ENCODE measurements at places on chromosomes 11 and 22.

GRCh38 chr11:34667810-34668582, 47.1 kb downstream of the EHF start:
- no peak for DNase-seq
- H3K4me1 ChIP-seq = peaks cover 7% of the 10 kb centered on the region
- no peaks in the 10 kb centered on the region for H3K27me3 ChIP-seq
- H3K4me3 ChIP-seq = no peak overlapping the region

DNA sequence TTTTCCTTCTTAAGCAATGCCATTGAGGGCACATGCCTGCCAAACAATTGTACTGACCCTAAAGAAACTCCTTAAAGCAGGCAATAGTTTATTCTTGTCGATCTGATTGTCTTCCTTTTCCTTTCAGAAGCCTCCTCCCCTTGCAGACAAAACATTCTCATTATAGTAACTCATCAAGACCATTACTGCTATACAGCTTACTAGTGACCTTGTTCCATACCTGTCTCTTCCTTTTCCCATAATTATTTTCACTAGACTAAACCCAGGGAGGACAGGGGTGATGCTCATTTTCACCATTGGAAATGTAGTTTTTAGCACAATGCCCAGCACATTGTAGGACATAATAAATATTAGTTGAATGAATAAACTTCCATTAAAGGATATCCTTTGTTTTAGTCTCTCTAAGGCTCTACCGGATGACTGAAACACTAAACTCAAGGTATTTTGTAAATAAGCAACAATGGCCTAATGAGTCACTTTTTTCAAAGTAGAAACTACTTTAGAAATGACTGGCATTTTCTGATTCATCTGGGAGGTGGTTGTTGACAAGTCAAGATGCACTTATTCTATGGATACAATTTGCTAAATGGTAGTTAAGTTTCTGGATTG, 9.3 kb upstream of the MSANTD4 start:
- H3K36me3 ChIP-seq = no peaks in the 10 kb centered on the region
- no peak for DNase-seq
- H3K4me1 ChIP-seq = no peaks in the 10 kb centered on the region
- no peak overlapping the region for H3K27ac ChIP-seq

DNA sequence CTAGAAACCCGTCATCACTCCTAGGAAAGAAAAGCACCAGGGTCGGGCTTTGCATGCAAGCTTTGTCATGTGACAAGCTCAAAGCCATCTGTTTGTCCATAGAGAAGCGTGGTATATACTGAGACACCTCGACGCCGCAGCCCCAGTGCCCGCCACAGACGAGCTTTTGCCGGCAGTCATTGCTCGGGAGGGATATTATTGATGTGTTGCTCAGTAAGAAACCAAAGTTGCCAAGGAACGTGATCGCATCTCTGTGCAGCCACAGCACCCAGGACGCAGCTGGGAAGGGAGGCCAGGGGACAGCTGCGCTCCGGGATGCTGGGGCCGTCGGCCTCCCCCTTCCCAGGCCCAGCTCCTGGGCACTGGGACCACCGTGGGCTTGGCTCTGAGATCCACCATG, 89.5 kb upstream of the KCNQ1OT1 start:
- H3K36me3 ChIP-seq = no peaks in the 10 kb centered on the region
- peaks cover 24% of the 10 kb centered on the region for H3K4me1 ChIP-seq
- no peak for DNase-seq
- H3K27ac ChIP-seq = no peak overlapping the region
- no peak overlapping the region for H3K4me3 ChIP-seq

- H3K4me3 ChIP-seq = no peak overlapping the region
- DNase-seq = no peak
- H3K27me3 ChIP-seq = no peaks in the 10 kb centered on the region
- H3K36me3 ChIP-seq = no peaks in the 10 kb centered on the region
Measured at GRCh38 chr11:60970890-60971289, 590 bp upstream of the CD6 start.

- peaks cover 3% of the 10 kb centered on the region for H3K4me1 ChIP-seq
- no peak overlapping the region for H3K4me3 ChIP-seq
- DNase-seq = no peak
- no peak overlapping the region for H3K27ac ChIP-seq
- H3K36me3 ChIP-seq = no peaks in the 10 kb centered on the region
- H3K27me3 ChIP-seq = no peaks in the 10 kb centered on the region
Measured at GRCh38 chr11:106152013-106152412, 74.6 kb downstream of the AASDHPPT start.

- H3K36me3 ChIP-seq = no peaks in the 10 kb centered on the region
- no peak for DNase-seq
- peak overlapping the region; percentile 99 for H3K27ac ChIP-seq
Measured at GRCh38 chr22:42270176-42270509, 310 bp downstream of the TCF20 start.

DNA sequence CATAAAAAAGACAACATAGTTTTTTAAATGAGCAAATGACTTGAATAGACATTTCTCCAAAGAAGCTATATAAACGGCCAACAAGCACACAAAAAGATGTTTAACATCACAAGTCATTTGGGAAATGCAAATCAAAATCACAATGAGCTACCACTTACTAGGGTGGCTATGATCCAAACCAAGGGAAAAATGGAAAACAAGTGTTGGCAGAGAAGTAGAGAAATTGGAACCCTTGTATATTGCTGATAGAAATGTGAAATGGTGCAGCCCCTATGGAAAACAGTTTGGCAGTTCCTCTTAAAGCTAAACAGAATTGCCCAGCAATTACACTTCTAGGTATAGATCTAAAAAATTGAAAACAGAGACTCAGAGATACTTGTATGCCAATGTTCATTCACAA, 29.0 kb downstream of the PAMR1 start:
- H3K27me3 ChIP-seq = no peaks in the 10 kb centered on the region
- H3K4me1 ChIP-seq = no peaks in the 10 kb centered on the region
- H3K27ac ChIP-seq = no peak overlapping the region
- DNase-seq = no peak

DNA sequence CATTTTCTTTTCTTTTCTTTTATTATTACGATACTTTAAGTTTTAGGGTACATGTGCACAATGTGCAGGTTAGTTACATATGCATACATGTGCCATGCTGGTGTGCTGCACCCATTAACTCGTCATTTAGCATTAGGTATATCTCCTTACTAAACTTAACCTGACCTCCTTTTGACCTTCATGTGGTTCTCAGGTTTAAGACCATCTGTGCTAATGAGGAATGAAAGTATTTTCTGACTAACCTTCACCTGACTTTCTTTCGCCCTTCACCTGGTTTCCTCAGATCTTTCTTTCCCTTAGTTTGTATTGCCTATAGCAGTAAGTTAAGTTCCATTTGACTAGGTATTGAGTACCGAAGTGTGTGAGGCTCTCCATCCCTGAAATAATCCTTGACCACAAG, 6.5 kb downstream of the EXPH5 start:
- no peak for DNase-seq
- no peak overlapping the region for H3K4me3 ChIP-seq
- H3K27me3 ChIP-seq = no peaks in the 10 kb centered on the region
- H3K4me1 ChIP-seq = no peaks in the 10 kb centered on the region
- H3K36me3 ChIP-seq = no peaks in the 10 kb centered on the region

DNA sequence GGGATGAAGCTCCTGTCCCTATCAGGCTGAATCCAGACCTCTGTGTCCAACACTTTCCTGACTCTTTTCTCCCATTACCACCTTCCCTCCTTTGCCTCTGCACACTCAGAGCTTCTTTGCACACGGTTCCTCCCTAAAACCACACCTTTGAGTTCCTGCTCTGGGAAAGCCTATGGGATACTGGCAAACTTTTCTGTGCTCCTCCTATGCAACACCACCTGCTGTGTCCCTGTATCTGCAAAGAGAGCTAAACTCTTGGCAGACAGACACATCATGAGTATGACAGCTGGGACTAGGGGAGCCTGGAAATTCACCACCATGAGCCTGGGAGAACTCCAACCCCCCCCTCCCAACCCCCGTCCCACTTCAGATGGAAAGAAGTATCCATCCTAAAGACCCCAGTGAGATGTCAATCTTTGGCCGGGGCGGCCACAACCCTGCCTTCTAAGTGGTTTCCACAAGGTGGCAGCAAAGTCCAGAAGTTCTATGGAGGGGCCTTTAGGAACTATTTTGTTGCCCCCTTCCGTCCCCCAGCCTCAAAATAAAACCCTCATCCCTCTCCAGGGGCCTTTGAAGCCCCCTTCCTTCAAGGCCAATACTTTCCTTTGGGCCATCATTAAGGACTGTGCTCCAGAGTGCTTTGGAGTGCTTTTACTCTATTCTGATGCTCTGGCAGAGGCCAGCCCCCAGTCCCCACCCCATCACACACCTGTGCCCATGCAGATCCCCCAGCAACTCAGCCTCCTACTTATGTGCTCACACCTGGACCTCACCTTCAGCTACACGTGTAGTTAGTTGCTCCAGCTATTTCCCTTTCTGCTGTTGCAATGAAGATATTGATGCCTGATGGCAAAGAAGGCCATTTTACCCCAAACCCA, 19.4 kb downstream of the HTR3A start:
- no peak overlapping the region for H3K4me3 ChIP-seq
- no peak for DNase-seq

GRCh38 chr11:126573325-126573978, 218.0 kb downstream of the ST3GAL4 start:
- no peaks in the 10 kb centered on the region for H3K36me3 ChIP-seq
- no peak overlapping the region for H3K27ac ChIP-seq
- H3K4me3 ChIP-seq = no peak overlapping the region
- H3K27me3 ChIP-seq = peaks cover 85% of the 10 kb centered on the region

GRCh38 chr11:61806785-61807184, 10.0 kb downstream of the FADS1 start:
- no peak for DNase-seq
- H3K4me1 ChIP-seq = no peaks in the 10 kb centered on the region
- no peaks in the 10 kb centered on the region for H3K27me3 ChIP-seq

- no peak overlapping the region for H3K27ac ChIP-seq
- H3K4me3 ChIP-seq = no peak overlapping the region
- no peaks in the 10 kb centered on the region for H3K27me3 ChIP-seq
- H3K4me1 ChIP-seq = peaks cover 4% of the 10 kb centered on the region
- no peaks in the 10 kb centered on the region for H3K36me3 ChIP-seq
Measured at GRCh38 chr11:110125632-110126031, 32.4 kb downstream of the ZC3H12C start.

DNA sequence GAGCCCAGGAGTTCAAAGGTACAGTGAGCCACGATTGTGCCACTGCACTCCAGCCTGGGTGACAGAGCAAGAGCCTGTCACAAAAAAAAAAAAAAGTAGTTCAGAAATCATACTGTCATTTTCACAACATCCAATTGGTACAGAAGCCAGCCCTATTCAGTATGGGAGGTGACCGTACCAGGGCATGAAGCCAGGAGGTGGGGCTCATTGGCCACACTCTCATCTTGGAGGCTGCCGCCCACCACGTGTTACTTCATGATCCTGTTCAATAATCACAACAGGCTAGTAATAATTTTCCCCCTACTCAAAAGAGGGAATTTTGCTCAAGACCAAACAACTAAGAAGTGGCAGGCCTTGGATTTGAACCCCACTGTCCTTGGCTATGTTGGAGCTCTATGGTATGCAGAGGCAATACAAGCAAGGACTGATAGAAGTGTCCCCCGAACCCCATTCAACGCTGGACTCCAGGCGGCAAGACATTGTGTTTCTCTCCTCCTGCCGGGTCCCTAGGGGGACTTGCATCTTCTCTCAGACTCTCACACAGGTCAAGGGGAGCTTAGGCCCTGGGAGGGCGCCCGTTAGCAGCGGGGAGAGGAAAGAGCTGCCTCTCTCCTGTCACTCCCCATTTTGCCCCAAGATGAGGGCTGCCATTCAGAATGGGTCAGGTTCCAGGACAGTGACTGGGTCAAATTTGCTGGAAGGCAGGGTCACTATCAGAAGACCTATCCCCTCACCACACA, 40.2 kb upstream of the EMID1 start:
- no peak for DNase-seq
- no peak overlapping the region for H3K4me3 ChIP-seq
- H3K27me3 ChIP-seq = no peaks in the 10 kb centered on the region
- H3K4me1 ChIP-seq = no peaks in the 10 kb centered on the region

DNA sequence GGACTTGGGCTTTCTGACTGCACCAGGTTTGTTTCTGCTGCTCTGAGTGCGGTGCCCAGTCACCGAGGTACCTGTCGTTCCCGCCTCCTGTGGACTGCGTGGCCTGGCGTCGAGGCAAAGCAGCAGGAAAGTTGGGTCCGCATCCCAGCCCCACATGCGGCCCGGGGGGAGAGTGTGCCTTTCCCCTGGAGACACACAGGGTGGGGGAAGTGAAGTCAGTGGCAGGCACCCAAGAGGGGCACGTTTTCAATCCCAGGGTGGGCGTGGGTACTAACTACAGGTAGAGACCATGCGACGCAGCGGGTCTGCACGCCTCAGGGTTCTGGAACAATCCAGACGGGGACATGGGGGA, 25.3 kb upstream of the GRAMD4 start:
- no peaks in the 10 kb centered on the region for H3K36me3 ChIP-seq
- no peak overlapping the region for H3K4me3 ChIP-seq
- DNase-seq = no peak
- peaks cover 19% of the 10 kb centered on the region for H3K4me1 ChIP-seq

GRCh38 chr11:61058583-61059259, 43.6 kb upstream of the CD5 start:
- H3K4me3 ChIP-seq = no peak overlapping the region
- no peak for DNase-seq
- peaks cover 10% of the 10 kb centered on the region for H3K4me1 ChIP-seq
- H3K27ac ChIP-seq = no peak overlapping the region

DNA sequence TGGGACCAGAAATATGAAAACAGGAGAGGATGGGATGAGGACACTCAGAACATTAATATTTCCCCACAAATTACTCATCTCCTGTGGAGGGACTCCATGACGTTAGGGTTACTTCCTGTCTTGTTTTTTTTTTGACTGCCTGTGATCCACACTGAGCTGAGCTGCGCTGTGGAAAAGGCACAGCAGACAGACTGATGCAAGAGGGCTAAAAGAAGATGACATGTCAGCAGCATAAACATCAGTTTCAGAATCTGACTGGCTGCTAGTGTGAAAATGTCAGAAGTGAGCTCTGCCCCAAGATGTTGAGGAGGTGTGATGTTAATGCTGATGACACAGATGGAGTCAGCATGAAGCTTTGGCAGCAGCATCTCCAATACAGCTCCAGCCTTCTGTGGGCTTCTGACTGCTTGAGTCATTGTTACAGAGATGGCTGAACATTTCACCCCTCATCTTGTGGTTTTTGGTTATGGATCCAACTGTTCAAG, 286.8 kb downstream of the BLID start:
- no peak for DNase-seq
- no peak overlapping the region for H3K4me3 ChIP-seq
- H3K36me3 ChIP-seq = no peaks in the 10 kb centered on the region
- peaks cover 6% of the 10 kb centered on the region for H3K4me1 ChIP-seq
- no peaks in the 10 kb centered on the region for H3K27me3 ChIP-seq

Measured in esophagus squamous epithelium (tissue), 5 donors.